ENCODE measurements at places on chromosomes 4 and X. TPM values are rescaled to one million over a fixed set of nuclear protein-coding genes. Genes with fewer than 3 reads are reported as not detected.

RPA4 gene
- total RNA-seq = 2.7 TPM

DNA sequence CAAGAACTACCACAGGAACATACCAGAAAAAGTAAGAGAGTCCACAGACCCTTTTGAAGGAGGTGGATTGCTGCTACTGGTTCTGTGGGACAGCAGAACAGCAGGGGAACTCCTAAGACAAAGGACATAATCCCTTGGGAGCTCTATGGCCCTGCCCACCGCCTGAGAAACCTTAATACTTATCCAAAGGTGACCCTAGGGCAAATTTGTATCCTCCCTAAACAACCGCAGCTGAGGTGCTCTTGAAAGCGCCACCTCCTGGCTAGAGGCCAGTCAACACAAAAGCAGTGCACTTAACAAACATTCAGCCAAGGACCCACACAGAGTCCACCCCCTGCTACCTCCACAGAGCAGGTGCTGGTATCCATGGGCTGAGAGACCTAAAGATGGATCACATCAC, 136.8 kb downstream of the ADAM29 start:
- DNase-seq = no peak

DNA sequence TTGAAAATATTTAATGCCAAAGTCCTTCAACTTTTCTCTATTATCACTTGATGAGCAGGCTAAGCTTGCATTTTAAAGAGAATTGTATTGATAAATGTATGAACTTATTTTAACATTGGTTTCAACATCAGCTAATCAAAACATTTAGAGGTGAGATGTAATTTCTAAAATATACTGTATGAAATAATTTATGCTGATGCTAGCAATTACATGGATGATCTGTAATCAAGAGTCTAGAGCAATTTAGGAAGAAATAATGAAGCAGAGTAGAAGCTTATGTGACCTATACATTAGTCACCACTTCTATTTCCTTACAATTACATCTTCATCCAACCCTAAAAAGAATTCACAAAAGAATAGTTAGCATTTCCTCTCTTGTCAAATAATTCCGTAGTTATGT, 226.8 kb downstream of the KLHL4 start:
- DNase-seq = no peak

DNA sequence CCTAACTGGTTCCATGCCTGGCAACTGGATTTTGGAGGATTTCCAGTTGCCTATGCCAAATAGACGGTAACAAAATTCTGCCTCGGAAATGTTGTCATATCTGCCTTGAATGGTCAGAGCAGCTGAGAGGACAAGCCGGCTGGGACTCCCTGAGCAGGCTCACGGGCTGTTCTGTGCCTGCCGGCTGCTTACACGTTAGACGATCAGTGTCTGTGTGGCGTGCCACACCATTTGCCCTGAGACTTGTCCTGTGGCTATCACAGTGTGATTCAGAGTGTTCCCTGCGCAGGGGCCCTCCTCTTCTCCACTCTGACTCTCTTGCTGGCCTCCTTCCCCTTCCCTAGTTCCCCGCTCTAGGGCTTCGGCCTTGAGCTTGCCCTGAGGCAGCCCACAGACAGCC, 42.4 kb downstream of the RAI2 start:
- DNase-seq = no peak

DNA sequence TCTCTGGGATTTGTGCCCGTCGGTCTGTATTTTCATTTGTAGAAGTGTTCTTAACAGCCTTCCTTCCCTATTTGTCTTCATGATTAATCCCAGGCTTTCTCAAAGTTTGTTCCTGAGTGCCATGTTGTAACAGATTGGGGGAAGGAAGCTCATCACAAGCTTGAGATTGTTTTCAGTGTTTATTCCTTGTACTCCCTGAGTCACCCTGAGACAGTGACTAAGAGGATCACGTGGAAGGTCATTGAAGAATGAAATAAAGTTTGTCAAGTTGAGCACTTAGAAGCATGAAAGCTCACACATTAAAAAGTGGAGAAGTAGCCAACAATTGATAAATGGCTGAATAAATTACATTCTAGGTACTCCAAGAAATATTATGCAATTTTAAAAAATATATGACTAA, 153.5 kb upstream of the FAM241A start:
- peak; percentile 2 for DNase-seq

GRCh38 chr4:145181091-145181501, 707 bp upstream of the OTUD4 start:
- no peak for DNase-seq

GRCh38 chrX:142068365-142068764, 136.7 kb downstream of the MAGEC2 start:
- DNase-seq = no peak
